Hepatic stellate cell (primary cell): ENCODE measurements at places on chromosomes 2 and 18.

- peak; percentile 14 for DNase-seq
Measured at GRCh38 chr18:41075212-41075611, 879.8 kb upstream of the PIK3C3 start.

DNA sequence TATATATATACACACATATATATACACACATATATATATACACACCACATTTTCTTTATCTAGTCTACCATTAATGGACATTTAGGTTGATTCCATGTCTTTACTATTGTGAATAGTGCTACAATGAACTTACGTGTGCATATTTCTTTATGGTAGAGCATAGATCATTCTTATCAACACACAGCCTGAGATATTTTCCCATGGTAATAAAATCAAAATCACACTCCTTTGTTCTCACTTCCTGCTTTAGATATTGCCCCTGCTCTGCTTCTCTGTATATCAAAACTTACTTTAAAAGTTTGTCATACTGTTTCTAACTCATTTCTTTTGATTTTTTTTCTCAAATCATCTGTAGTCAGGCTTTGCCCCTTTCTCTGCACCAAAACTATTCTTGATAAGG lies 119.9 kb downstream of the DCC start:
- no peak for DNase-seq

- no peak for DNase-seq
Measured at GRCh38 chr2:113979191-113980128, 89.6 kb downstream of the ACTR3 start.

DNA sequence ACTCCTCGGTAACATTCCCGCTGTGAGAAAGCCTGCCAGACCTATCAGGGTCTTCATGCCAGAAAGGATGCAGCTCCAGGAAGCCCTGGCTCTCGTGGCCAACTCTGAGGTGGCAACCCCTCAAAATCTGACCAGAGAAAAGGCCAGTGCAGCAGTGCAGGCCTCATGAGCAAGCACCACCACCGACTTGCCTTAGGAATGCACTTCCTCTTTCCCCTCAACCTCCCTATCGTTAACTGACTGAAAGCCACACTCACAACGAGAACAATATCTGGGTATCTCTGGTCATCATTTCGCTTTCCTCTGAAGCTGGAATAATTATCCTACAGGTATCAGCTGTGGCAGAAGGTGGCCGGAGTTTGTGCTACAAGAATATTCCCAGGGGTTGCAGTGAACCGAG lies 101.4 kb upstream of the POU3F3 start:
- DNase-seq, result no peak

- no peak for DNase-seq
Measured at GRCh38 chr2:16168506-16169264, 228.3 kb downstream of the MYCN start.

- DNase-seq, result no peak
Measured at GRCh38 chr18:9627642-9628041, 13.3 kb upstream of the PPP4R1 start.

- DNase-seq, result peak; percentile 57
Measured at GRCh38 chr2:134170294-134170693, 83.6 kb upstream of the MGAT5 start.

- DNase-seq, result no peak
Measured at GRCh38 chr2:196208915-196209314, 37.5 kb upstream of the STK17B start.
